ENCODE measurements at places on chromosomes 3 and 15.

GRCh38 chr3:129046037-129046731, 14.4 kb upstream of the GP9 start:
- H3K4me1 ChIP-seq = peaks cover 8% of the 10 kb centered on the region
- H3K27ac ChIP-seq = no peak overlapping the region
- peak overlapping the region; percentile 40 for H3K4me3 ChIP-seq
- ATAC-seq = peak; percentile 30

GRCh38 chr3:113136071-113136470, 75.3 kb upstream of the BOC start:
- H3K4me3 ChIP-seq = no peak overlapping the region
- peak; percentile 30 for ATAC-seq
- peaks cover 12% of the 10 kb centered on the region for H3K4me1 ChIP-seq
- peak overlapping the region; percentile 56 for H3K27ac ChIP-seq

- H3K4me3 ChIP-seq = no peak overlapping the region
- H3K4me1 ChIP-seq = peaks cover 3% of the 10 kb centered on the region
- peak overlapping the region; percentile 43 for H3K27ac ChIP-seq
- peak; percentile 78 for ATAC-seq
Measured at GRCh38 chr3:152595975-152596821, 238.7 kb upstream of the P2RY1 start.

DNA sequence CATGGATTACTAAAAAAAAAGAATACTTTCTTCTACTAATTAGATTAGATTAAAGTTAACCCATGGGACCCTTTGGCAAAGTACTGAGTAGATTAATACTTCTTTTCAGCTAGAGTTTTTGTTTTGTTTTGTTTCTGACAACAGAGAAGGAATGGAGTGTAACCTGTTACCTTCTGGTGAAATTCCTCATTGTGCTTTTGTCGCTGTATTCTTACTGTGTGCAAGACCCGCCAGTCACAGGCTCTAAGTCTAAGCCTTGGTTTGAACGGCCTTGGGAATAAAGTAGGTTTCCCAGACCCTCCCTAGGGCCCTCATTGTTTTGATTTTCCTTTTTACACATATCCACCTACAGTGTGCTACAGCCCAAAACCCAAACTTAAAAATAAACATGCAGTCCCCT, 171.1 kb upstream of the IL12A start:
- no peaks in the 10 kb centered on the region for H3K4me1 ChIP-seq
- no peak overlapping the region for H3K4me3 ChIP-seq
- no peak overlapping the region for H3K27ac ChIP-seq
- no peak for ATAC-seq
- H3K27me3 ChIP-seq = no peaks in the 10 kb centered on the region
- no peaks in the 10 kb centered on the region for H3K36me3 ChIP-seq

DNA sequence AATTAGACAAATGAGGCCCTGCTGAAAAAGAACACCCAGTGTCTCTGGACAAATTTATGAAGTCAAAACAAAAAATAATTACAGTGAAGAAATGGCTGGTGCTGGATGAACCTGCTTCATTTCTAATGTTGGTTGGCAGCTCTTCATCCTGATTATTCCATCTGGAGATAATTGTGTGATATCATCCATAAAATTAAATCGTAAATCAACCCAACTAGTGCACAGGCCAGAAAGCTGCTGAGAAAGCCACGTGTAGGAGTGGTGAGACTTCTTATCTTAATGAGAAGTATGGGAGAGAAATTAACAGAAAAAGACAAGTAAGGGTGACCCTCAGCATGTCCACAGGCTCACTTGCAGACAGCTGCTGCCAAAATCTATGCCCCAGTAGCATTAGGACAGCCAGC, 465.2 kb upstream of the TGFBR2 start:
- no peak overlapping the region for H3K27ac ChIP-seq
- H3K27me3 ChIP-seq = no peaks in the 10 kb centered on the region
- no peaks in the 10 kb centered on the region for H3K4me1 ChIP-seq

GRCh38 chr3:49563040-49563578, 8.8 kb downstream of the BSN start:
- H3K27ac ChIP-seq = no peak overlapping the region
- H3K36me3 ChIP-seq = no peaks in the 10 kb centered on the region
- no peaks in the 10 kb centered on the region for H3K27me3 ChIP-seq
- H3K4me3 ChIP-seq = no peak overlapping the region
- no peak for ATAC-seq

GRCh38 chr15:47362118-47362905, 355.0 kb upstream of the SEMA6D start:
- no peaks in the 10 kb centered on the region for H3K4me1 ChIP-seq
- ATAC-seq = no peak
- no peaks in the 10 kb centered on the region for H3K27me3 ChIP-seq
- no peak overlapping the region for H3K4me3 ChIP-seq
- H3K36me3 ChIP-seq = no peaks in the 10 kb centered on the region

DNA sequence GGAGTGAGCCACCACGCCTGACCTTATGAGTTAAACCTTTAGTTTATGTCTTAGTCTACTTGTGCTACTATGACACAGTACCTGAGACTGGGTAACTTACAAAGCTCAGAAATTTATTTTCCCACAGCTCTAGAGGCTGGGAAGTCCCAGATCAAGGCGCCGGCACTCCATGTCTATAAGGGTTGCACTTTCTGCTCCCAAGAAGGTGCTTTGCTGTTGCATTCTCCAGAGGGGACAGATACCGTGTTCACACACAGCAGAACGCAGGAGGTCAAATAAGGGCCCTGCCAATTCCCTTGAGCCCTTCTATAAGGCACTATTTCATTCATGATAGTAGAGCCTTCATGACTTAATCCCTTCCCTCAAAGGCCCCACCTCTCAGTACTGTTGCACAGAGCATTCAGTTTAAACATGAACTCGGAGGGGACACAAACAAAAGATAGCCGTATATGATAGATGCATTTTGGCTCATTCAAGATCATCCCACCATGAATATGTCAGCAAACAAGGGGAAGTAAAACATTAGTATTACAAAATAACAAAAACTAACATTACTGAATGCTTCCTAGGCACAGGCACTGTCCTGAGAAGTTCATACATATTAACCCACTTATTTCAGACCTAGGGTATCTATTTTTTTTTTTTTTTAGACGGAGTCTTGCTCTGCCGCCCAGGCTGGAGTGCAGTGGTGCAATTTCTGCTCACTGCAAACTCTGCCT, 26.5 kb downstream of the PLA1A start:
- no peaks in the 10 kb centered on the region for H3K4me1 ChIP-seq
- H3K4me3 ChIP-seq = no peak overlapping the region
- no peak overlapping the region for H3K27ac ChIP-seq
- H3K36me3 ChIP-seq = no peaks in the 10 kb centered on the region
- no peak for ATAC-seq
- no peaks in the 10 kb centered on the region for H3K27me3 ChIP-seq

DNA sequence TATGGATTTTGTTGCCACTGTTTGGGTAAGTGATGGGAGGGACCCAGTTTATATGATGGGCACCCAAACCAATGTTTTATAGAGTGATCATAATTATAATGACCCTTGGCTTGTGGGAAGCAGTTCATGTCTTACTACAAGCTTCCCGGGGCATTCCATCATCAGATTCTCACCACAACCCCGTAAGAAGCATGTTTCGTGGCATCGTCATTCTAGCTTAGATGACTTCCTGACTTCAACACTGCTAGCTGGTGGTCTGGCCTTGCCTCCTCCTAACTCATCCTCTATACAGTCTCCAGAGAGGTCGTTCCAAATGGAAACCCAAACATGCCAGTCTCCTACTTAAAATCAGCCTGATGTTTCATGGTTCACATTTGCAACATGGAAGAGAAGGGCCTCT, 226.9 kb downstream of the ADAMTS9 start:
- no peak overlapping the region for H3K27ac ChIP-seq
- no peaks in the 10 kb centered on the region for H3K36me3 ChIP-seq
- H3K4me3 ChIP-seq = no peak overlapping the region

DNA sequence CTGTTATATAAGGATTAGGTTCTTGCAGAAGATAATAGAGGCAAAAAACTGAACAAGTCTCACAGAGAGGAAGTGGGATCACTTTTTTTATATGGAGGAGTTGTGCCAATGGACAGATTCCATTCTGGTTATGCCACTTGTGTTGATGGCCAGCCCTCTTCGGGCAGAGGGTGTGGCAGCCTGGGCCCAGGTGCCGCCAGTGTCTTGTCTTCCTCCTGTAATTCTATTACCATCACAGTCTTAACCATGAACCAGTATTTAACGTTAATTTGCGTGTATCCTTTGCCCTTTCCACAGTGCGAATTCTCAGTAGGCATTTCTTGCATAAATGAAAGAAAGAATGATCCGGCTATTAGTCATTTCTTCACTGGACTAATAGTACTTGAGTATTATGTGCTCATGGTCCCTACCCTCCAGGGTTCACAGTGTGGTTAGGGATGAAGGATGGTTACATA, 7.0 kb upstream of the USP4 start:
- no peak overlapping the region for H3K4me3 ChIP-seq
- peak overlapping the region; percentile 49 for H3K27ac ChIP-seq
- H3K4me1 ChIP-seq = no peaks in the 10 kb centered on the region
- no peaks in the 10 kb centered on the region for H3K36me3 ChIP-seq
- ATAC-seq = no peak

DNA sequence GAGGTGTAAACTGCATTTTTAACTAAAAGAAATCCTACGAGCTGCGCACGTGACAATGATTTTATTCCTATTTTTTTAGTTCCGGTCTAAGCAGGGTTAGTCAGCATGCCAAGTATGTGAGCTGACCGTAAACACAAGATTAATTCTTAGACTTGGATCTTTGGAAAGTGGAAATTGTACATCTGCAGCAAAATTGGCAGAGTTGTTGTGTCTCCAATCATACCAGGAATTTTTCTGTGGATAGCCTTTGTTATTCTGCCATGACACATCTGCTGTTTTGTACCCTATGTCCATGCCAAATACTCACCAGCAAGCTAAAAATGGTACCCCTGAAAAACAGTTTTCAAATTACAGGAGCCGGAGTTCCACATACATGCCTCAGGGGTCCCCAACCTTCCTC, 562.5 kb downstream of the UNC13C start:
- no peak overlapping the region for H3K27ac ChIP-seq
- no peaks in the 10 kb centered on the region for H3K36me3 ChIP-seq
- ATAC-seq = no peak
- H3K4me3 ChIP-seq = no peak overlapping the region
- no peaks in the 10 kb centered on the region for H3K4me1 ChIP-seq

DNA sequence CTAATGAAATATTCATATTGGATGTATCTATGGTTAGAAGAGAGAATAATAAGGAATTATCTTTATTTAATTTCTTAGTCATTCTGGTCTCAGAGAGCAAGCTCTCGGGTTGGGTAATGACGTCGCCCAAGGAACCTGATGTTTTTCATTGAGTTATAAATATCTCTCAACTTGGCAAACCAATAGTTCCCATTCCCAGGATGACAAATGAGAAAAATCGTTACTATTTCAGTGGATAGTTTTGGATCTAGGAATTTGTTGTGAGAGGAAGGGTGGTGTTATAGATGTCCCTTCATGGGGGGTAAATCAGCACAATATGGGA, 162.9 kb upstream of the NR2E3 start:
- peaks cover 3% of the 10 kb centered on the region for H3K4me1 ChIP-seq
- peak; percentile 86 for ATAC-seq
- peak overlapping the region; percentile 98 for H3K27ac ChIP-seq
